ENCODE measurements at places on chromosomes 5 and 9. TPM values are rescaled to one million over a fixed set of nuclear protein-coding genes. Genes with fewer than 3 reads are reported as not detected.
A peak's percentile ranks its signal among the peaks of the same experiment; 100 is the strongest.

The DENND4C gene
- 7.3 TPM for polyA plus RNA-seq

The KIAA0825 gene
- 0.46 TPM for polyA plus RNA-seq

The IRX1 gene
- not detected for polyA plus RNA-seq

DNA sequence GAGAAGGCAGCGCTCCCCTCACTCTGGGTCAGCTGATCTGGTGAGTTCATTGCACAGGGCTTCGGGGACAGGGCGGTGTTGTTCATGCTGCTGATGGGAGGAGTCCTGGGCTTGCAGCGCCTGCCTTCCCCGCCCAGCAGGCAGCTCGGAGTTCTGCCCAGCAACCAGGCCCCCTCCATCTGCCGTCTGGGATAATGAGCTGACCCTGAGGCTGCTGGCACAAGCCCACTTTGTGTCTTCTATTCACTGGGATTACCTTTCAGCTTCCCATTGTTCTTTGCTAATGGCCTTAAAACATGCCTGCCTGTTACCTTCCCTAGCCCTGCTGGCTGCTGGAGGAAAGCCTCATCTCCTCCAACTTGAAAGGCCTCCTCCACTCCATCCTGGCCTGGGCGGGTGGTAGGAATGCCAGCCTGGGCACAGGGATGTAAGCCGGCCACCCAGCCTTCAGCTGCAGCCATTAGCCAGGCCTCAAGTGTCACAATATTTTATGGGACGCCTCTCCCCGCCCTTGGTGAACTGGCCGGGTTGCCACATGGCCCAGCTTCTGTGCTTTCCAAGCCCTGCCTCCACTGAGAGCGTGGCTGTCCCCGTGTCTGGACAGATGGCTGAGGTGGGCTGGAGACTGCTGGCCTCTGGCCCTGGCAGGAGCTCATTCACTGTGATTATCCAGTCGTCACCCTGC is 70.4 kb downstream of the GADD45G start:
- no peaks in the 10 kb centered on the region for H3K36me3 ChIP-seq
- no peak overlapping the region for H3K27ac ChIP-seq

- no peak overlapping the region for H3K4me3 ChIP-seq
- H3K27ac ChIP-seq: no peak overlapping the region
- peaks cover 8% of the 10 kb centered on the region for H3K36me3 ChIP-seq
- H3K4me1 ChIP-seq: peaks cover 6% of the 10 kb centered on the region
- no peak for DNase-seq
- peaks cover 3% of the 10 kb centered on the region for H3K27me3 ChIP-seq
Observed at GRCh38 chr9:126842977-126843799, 17.3 kb upstream of the ZBTB34 start.

GRCh38 chr5:133403741-133404364 is 208.5 kb downstream of the FSTL4 start:
- H3K27ac ChIP-seq: no peak overlapping the region
- DNase-seq: no peak
- no peak overlapping the region for H3K4me3 ChIP-seq
- peaks cover 8% of the 10 kb centered on the region for H3K27me3 ChIP-seq
- H3K4me1 ChIP-seq: no peaks in the 10 kb centered on the region

DNA sequence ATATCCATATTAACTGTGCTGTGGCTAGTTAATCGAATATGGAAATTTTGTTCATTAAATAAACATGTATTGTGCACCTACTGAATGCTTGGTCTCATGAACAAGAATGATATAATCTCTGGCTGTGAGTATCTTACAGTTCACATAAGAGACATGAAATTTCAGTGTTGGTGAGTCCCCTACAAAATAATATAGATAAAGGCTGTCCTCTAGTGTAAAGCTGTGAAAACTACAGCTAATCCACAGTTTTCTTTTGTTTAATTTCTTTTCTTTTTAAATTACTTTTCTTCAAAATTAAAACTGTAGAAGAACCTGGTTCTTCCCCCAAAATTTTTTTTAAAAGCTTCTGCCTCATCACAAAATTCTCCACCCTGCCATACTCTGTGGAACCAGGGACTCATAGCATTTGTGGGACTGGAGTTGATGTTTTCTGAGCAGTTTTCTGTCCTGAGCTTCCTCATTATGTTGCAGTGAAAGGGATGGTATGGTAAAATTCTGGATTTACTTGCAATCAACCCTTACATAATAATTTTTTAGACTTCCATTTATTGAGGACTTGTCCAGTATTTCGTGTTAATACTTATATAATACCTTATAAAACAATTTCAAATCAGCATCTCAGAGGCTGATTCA is 135.0 kb downstream of the STK32A start:
- H3K36me3 ChIP-seq: no peaks in the 10 kb centered on the region
- peak; percentile 20 for DNase-seq
- H3K27me3 ChIP-seq: peaks cover 4% of the 10 kb centered on the region
- peaks cover 2% of the 10 kb centered on the region for H3K4me1 ChIP-seq
- no peak overlapping the region for H3K4me3 ChIP-seq

DNA sequence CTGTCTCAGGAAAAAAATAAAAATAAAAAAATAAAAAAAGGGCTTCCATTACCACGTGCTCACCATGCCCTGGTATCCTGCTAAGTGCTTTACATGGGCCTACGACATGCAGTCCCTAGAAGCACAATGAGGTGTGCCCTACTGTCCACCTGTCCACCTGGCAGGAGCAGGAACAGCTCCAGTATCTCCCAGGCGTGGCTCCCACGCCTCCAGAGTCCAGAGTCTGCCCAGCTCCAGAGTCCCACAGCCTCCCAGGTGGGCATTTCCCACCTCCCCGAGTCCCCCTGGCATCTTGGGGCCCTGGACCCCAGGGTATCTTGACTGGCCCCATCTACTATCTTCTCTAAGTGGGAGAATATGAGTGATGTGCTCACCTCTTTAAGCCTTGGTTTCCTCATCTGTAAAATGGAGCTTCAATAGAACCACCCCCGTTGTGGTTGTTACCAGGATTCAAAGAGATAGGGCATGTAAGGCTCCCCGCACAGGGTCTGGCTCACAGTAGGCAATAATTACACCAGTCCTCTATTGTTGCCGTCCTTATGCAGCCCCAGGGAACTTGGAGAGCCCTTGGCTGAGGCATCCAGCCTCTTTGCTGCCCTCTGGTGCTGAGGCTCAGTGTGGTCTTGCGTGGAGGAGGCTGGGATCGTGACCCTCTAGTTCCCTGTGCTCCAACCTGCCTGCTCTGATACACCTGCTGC is 8.9 kb downstream of the CXCL14 start:
- DNase-seq: peak; percentile 36
- H3K36me3 ChIP-seq: no peaks in the 10 kb centered on the region
- H3K27me3 ChIP-seq: peaks cover 28% of the 10 kb centered on the region

- H3K36me3 ChIP-seq: no peaks in the 10 kb centered on the region
- no peak overlapping the region for H3K27ac ChIP-seq
- DNase-seq: no peak
- H3K4me3 ChIP-seq: no peak overlapping the region
- H3K4me1 ChIP-seq: peaks cover 5% of the 10 kb centered on the region
- H3K27me3 ChIP-seq: no peaks in the 10 kb centered on the region
Observed at GRCh38 chr5:125713109-125713805, 710.0 kb upstream of the GRAMD2B start.

DNA sequence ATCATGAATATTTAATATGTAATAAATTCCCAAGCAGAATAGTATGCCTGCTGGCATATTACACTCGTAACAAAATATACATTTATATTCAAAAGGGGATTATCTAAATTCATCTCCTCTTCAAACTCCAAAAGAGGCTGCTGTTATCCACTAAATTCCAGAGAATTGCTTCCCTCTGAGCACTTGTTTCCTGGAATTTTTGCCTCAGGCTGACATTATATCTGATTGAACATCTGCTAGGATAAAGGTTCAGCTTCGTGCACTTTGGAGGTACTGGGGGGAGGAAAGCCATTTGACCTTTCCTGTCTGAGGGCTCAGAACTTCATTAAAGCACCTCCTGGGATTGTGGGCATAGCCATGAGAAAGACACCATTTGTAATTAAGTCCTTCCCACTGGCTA is 4.3 kb upstream of the HAPLN1 start:
- no peak overlapping the region for H3K27ac ChIP-seq
- H3K4me1 ChIP-seq: peaks cover 2% of the 10 kb centered on the region
- no peak overlapping the region for H3K4me3 ChIP-seq
- H3K27me3 ChIP-seq: no peaks in the 10 kb centered on the region

DNA sequence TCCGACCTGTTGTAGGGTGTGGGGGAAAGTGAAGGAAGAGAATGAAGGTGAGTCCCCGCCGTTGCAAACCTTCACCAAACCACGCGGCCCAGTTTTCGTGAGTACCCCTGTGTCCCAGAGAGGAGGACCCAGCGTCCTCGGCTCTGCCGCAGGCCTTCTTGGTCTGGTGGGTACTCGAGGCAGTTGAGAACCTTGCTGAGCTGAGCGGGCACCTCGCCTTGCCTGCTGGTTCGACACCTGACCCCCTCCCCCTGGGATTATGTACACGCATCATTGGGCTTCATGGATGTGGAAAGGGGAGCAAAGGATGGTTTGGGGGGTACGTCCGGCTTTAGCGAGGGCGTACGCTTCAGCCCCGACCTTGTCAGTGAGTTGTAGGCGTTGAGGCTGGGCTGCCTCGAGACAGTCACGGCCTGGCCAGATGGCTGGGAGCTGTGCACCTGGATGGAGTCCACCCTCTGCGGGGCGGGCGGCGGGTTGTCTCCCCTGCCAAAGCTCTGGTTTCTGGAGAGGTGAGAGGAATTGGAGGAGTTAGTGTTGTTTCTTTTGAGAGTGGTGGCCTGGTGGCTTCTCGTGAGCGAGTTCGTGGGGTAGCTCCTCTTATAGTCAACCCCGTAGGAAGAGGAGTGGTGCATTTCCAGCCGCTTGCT is 128.1 kb downstream of the SEMA6A start:
- H3K4me1 ChIP-seq: no peaks in the 10 kb centered on the region
- H3K27me3 ChIP-seq: peaks cover 5% of the 10 kb centered on the region
- H3K36me3 ChIP-seq: no peaks in the 10 kb centered on the region
- no peak overlapping the region for H3K4me3 ChIP-seq
- H3K27ac ChIP-seq: no peak overlapping the region

GRCh38 chr9:14992516-14992915 is 82.3 kb upstream of the FREM1 start:
- no peak for DNase-seq
- no peaks in the 10 kb centered on the region for H3K27me3 ChIP-seq
- peak overlapping the region; percentile 47 for H3K4me3 ChIP-seq
- H3K27ac ChIP-seq: no peak overlapping the region
- H3K36me3 ChIP-seq: no peaks in the 10 kb centered on the region
- no peaks in the 10 kb centered on the region for H3K4me1 ChIP-seq

GRCh38 chr5:31898036-31898632 is 259.2 kb downstream of the PDZD2 start:
- H3K27me3 ChIP-seq: peaks cover 29% of the 10 kb centered on the region
- H3K27ac ChIP-seq: no peak overlapping the region
- no peaks in the 10 kb centered on the region for H3K4me1 ChIP-seq
- no peaks in the 10 kb centered on the region for H3K36me3 ChIP-seq

DNA sequence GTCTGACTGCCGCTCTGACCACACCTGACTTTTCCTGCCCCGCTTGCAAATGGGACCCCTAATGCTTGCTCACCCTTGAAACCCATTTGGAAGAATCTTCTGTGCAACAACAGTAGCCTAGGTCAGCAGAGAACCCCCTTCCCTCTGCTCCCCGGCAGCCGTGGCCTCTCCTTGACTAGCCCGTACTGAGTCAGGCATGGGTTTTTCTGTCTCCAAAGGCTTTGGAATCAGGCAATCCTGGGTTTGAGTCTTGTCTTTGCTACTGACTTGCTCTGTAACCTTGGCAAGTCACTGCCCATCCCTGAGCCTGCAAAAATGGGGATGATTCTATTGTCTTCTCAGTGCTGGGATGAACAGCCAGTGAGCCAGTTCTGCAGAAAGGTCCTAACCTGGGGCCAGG is 135.4 kb downstream of the RGS3 start:
- no peak for DNase-seq
- H3K27ac ChIP-seq: 0 out of 2 replicates have a peak overlapping the region, but pooled peaks have one; percentile 4
- no peaks in the 10 kb centered on the region for H3K27me3 ChIP-seq
- H3K36me3 ChIP-seq: peaks cover 26% of the 10 kb centered on the region
- no peak overlapping the region for H3K4me3 ChIP-seq
- peaks cover 55% of the 10 kb centered on the region for H3K4me1 ChIP-seq

- no peak overlapping the region for H3K4me3 ChIP-seq
- no peak overlapping the region for H3K27ac ChIP-seq
- peaks cover 39% of the 10 kb centered on the region for H3K27me3 ChIP-seq
- no peaks in the 10 kb centered on the region for H3K4me1 ChIP-seq
- H3K36me3 ChIP-seq: no peaks in the 10 kb centered on the region
Observed at GRCh38 chr9:97866848-97867247, 13.8 kb downstream of the FOXE1 start.

DNA sequence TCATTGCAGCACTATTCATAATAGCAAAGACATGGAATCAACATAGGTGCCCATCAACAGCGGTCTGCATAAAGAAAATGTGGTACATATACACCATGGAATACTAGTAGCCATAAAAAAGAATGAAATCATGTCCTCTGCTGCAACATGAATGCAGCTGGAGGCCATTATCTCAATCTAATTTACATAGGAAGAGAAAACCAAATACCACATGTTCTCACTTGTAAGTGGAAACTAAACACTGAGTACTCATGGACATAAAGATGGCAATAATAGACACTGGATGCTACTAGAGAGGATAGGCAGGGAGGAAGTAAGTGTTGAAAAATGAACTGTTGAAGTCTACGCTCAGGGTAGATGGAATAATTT is 203.9 kb upstream of the CDH9 start:
- H3K36me3 ChIP-seq: no peaks in the 10 kb centered on the region
- no peaks in the 10 kb centered on the region for H3K27me3 ChIP-seq
- peaks cover 4% of the 10 kb centered on the region for H3K4me1 ChIP-seq
- H3K4me3 ChIP-seq: no peak overlapping the region
- no peak for DNase-seq
- 0 out of 2 replicates have a peak overlapping the region, but pooled peaks have one; percentile 15 for H3K27ac ChIP-seq

DNA sequence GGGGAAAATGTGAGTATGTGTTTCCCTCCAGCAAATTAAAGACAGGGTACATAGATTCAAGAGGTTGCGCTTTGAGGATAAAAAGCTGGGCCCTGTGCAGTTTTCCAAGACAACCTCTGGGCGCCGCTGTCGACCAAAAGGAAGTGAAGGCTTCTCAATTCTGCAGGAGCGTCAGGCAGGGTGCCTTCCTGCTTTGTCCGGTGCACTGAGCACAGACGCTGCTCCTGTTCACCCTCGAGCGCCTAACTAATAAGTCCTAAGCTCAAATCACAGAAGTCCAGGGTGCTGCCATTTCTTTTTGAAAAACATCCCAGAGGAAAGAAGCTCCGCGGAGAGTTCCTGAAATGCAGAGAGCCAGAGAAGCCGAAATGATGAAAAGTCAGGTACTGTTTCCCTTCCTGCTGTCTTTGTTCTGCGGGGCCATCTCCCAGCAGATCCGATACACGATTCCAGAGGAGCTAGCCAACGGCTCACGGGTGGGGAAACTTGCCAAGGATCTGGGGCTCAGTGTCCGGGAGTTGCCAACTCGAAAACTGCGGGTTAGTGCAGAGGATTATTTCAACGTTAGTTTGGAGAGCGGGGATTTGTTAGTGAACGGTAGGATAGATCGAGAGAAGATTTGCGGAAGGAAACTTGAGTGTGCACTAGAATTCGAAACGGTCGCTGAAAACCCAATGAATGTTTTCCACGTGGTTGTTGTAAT is at the start of gene PCDHGB1:
Gene PCDHGB1 (plus strand): TSS at position 183 of the 703 bp plus-strand sequence. CDS start 162 bp downstream, at position 345.
- peak; percentile 71 for DNase-seq
- H3K4me1 ChIP-seq: no peaks in the 10 kb centered on the region
- H3K27ac ChIP-seq: no peak within 1 kb of the TSS
- H3K4me3 ChIP-seq: peak within 1 kb of the TSS; percentile 55
- peaks cover 3% of the 10 kb centered on the region for H3K36me3 ChIP-seq

All from IMR-90 (cell line).